ENCODE measurements at places on chromosomes 2 and 18. TPM values are rescaled to one million over a fixed set of nuclear protein-coding genes. Genes with fewer than 3 reads are reported as not detected.

SPHKAP gene
- not detected for total RNA-seq

CKAP2L gene
- total RNA-seq = 26.4 TPM

PRR30 gene
- total RNA-seq = not detected

SCN9A gene
- total RNA-seq = 14.0 TPM

- peak; percentile 59 for DNase-seq
These were observed 124.5 kb upstream of the CDC42EP3 start for GRCh38 chr2:37795938-37796337.

DNA sequence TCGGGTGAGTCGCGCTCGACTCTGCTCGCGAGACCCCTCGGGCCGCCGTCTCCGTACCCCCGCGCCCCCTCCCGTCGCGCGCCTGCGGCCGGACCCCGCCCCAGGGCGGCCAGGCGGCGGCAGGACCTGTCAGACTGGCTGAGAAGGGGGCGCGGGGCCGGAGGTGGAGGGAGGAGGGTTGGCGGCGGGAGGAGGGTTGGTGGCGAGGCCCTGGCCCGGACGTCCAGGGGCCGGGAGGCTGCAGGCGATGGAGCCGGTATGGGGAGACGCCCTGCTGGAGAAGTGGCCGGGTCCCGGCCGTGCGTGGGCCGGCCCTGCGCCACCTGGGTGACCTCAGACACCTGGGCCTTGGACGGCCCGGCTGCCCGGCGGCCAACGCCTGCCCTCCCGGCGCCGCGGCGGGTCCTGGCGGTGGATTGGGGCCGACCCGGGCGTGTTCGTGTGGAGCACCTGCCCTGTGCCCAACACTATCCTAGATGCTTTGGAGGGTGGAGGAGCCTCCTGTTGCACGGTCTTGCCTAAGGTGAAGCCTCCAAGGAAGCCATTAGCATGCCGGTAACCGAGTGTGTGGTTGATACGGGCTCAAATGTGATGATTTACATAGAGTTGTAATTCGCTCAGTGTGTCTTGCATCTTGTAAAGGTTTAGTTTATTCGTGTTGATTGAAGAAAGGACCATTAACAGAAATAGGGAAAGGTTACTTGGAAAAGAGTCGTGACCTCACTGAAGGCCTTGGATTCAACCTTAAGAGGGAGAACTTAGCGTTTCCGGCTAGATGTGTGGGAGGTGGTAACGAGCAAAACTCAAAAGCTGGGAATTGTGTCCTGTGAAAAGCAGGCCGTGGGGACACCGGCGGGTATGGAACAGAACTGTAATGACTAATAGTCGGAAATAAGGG, 550 bp downstream of the MYL12B start:
- DNase-seq = peak; percentile 50

GRCh38 chr18:9649164-9649540, 34.8 kb upstream of the PPP4R1 start:
- DNase-seq = peak; percentile 28

- no peak for DNase-seq
These were observed 28.6 kb downstream of the SYT4 start for GRCh38 chr18:43248610-43249249.

GRCh38 chr2:51706220-51706619, 674.3 kb upstream of the NRXN1 start:
- DNase-seq = no peak

DNA sequence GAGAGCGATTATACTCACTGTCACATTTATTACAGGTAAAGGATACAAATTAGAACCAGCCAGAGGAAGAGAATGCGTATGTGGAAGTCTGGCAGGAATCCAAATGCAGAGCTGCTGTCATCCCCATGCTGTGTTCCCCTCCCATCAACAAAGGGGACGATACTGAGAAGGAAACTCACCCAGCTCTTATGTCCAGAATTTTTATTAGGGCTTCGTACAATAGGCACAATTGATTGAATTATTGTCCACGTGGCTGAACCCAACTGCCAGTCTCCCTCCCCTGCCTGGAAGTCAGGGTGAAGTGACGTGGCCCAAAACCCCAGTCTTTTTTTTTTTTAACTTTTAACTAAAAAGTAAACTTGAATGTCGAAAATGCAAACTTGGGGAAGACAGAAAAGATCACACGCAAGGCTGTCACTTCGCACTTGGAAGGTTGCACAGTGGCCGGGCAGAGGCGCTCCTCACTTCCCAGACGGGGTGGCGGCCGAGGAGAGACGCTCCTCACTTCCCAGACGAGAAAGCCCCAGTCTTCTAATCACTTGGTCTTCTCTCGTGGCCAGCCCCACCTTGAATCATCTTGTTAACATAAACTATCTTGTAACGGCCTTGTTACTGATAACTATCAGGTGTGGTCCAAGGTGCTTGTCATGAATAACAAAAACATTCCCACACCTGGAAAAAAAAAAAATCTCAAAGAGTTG, 40.0 kb upstream of the ITSN2 start:
- DNase-seq = no peak

DNA sequence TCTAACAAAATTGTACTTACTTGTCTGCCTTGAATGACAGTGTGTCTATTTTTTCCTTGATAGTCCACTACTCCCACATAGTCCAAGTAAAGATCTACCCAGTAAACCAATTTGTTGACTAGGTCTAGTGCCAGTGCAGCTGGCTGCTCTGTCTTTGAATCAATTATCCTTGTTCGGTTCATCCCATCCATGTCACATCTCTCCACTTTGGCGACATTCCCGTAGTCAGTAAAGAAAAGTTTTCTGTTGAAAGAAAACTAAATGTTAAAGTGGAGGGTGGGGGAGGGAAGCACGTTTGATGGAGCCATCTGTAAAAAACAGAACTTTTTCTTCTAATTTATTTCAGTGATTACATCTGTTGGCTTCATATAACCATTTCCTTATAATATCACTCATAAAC, 1068.8 kb downstream of the LRP1B start:
- no peak for DNase-seq

GRCh38 chr2:54310311-54310710, 54.3 kb upstream of the TSPYL6 start:
- DNase-seq = no peak

GRCh38 chr2:72815655-72816278, 10.1 kb downstream of the EXOC6B start:
- no peak for DNase-seq

GRCh38 chr2:99183025-99183424, 2.0 kb downstream of the MRPL30 start:
- DNase-seq = no peak

DNA sequence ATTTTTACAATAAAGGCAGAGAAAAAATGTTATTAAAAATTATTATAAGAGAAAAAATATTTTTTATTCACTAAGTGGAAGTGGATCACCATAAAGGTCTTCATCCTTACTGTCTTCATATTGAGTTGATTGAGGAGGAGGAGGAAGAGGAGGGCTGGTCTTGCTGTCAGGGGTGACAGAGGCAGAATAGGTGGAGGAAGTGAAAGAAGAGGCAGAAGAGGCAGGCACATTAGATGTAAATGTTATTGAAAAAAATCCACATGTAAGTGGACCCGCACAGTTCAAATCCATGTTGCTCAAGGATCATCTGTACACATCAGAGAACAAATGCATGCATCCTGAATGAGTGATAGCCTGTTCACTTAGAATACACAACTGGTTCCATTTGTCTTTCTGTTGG, 6.4 kb upstream of the SPATS2L start:
- no peak for DNase-seq

- peak; percentile 15 for DNase-seq
These were observed 355.6 kb downstream of the PAX3 start for GRCh38 chr2:221943076-221943810.

Data from fibroblast of the aortic adventitia (primary cell).